ENCODE measurements at places on chromosomes 3 and 15.
A peak's percentile ranks its signal among the peaks of the same experiment; 100 is the strongest.

GRCh38 chr3:155079746-155080487 is at the start of gene MME:
MME (plus strand) TSS chr3:155080319; CDS start chr3:155084168, 3,849 bp downstream.
- no peak for DNase-seq

GRCh38 chr15:67548236-67548852 is 5.8 kb downstream of the MAP2K5 start:
- DNase-seq: no peak

DNA sequence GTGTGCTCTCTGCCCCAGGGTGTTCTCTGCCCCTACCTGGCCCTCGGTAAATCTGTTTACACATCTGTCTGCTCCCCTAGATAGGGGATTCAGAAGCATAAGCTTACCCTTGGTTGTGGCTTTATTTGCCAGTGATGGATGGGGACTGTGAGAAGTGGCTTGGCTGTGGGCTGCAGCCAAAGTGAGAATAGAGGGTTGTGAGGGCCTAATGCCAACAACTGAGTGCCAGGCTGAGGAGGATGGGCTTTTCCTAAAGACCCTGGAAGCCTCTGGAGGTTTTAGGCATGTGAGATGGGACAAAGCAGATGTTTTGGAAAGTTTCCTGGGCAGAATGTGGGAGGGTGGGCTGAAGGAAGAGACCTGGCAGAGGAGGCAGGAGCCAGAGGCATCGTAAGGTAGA is 15.4 kb upstream of the APEH start:
- DNase-seq: no peak

GRCh38 chr3:139630542-139630941 is 47.2 kb downstream of the NMNAT3 start:
- DNase-seq: no peak

- no peak for DNase-seq
Measured at GRCh38 chr3:46549989-46550388, 16.1 kb downstream of the LRRC2 start.

- DNase-seq: peak; percentile 42
Measured at GRCh38 chr3:51024765-51025632, 350.3 kb downstream of the DOCK3 start.

- DNase-seq: no peak
Measured at GRCh38 chr3:171606151-171606751, 146.0 kb upstream of the TNIK start.

DNA sequence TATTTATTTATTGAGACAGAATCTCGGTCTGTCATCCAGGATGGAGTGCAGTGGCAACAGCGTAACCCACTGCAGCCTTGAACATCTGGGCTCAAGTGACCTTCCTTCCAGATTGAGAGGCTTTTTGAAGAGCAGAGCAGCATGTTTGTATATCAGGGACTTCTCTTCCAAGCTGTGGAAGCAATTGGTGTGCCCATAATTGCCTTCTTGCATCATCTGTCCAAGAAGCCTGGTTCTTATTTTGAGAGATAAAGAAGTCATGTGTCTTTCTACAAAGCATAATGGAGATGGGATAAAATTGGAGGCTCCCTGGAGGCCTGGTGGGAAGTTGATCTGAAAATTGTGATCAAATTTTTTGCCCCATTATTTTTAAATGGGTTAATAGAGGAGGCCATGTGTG is 183.8 kb upstream of the MCTP2 start:
- DNase-seq: no peak

DNA sequence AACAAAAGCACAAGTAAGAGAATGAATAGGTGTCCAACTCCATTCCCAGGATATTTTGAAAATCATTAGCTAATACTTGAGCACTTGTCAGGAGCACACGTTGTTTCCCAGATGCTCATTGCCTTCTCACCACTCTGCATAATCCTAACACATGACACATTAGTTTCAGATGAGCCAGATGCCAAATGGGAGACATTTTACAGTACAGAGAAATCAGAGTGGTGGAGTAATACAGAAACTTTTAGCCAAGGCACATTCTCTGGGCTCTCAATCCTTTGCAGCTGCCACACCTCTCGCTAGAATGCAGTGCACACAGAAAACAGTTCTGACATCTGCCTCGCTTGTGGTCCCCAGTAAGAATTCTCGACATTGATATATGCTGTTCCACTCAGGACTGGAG is 76.6 kb downstream of the P3H2 start:
- no peak for DNase-seq

GRCh38 chr15:86018679-86019078 is 61.0 kb upstream of the AGBL1 start:
- no peak for DNase-seq

DNA sequence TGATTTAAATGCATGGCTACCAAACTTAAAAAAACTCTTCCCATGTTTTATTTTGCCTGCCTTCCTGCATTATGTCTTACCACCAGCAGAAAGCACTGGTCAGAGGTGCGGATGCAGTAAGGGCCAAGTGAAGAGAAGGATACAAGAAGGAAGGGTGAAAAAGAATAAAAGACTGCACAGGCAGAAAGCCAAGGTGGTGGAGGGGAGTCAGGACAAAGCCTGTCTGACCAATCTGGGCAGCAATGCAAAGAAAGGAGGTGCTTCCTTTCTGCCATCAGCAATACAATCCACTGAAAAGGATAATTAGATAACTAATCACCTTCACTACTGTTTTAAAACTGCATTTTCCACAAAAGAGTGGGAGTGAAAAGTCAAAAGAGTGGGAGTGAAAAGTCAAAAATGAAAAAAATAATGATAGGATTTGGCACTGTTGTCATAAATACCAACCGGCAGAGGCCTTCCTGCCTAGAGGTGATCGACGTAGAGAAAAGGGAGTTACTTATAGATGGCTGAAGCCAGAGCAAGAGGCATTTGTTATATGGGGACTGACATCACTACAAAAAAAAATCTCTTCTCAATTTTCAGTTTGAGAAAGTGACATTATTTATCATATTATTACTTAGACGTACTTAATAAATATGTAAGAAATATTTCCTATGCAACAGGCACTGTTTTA is 385.3 kb downstream of the TBC1D5 start:
- DNase-seq: no peak
